Motor neuron (in vitro differentiated cells): ENCODE measurements at places on chromosomes 5 and 9.

GRCh38 chr5:151684690-151685361 lies 1.9 kb downstream of the SPARC start:
- peak; percentile 55 for ATAC-seq

DNA sequence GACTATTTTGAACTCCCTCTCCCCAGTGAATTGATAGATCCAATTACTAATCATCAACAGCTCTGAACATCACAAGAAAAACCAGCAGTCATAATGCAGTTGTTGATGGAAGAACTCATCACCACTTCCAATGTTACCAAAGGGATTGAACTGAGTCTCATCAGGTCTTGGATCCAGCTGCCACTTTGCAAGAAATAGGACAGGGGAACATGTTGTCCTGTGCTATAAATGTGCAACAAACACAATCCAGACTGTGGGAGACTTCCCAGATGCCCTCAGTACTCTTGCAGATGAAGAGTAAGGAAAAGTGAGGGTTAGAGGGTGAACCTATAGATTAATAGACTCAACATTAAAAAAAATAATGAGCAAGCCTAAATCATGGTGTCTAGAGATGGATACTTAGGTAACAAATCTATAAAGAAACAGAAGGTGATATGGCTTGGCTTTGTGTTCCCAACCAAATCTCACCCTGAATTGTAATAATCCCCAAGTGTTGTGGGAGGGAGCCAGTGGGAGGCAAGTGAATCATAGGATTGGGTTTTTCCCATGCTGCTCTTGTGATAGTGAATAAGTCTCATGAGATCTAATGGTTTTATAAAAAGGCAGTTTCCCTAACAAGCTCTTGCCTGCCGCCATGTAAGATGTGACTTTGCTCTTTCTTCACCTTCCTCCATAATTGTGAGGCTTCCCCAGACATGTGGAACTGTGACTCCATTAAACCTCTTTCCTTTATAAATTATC lies 63.4 kb upstream of the PAPPA start:
- no peak for ATAC-seq

DNA sequence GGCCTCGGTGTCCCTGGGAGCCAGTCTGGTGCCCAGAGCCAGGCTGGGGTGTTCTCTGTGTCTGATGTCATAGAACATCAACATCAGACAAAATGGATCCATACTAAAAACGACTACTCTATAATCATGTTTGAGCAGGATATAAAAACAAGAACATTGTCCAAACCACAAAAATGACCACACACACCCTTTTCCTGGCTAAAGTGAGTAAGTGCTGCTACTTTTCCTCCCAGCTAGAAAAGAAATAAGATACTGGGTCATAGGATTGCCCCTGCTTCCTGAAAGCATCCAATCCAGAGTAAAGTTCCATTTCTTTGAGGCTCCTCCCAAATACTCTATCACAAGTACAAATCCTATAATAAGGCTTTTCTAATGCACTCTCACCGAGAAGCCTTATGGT lies 19.7 kb upstream of the TRAF1 start:
- no peak for ATAC-seq

GRCh38 chr9:96621618-96622017 lies 2.0 kb upstream of the CDC14B start:
- ATAC-seq: no peak

GRCh38 chr5:81268521-81269196 lies 32.7 kb upstream of the ZCCHC9 start:
- peak; percentile 96 for ATAC-seq

- no peak for ATAC-seq
These were observed 88.5 kb upstream of the TXNDC8 start for GRCh38 chr9:110426052-110426709.

DNA sequence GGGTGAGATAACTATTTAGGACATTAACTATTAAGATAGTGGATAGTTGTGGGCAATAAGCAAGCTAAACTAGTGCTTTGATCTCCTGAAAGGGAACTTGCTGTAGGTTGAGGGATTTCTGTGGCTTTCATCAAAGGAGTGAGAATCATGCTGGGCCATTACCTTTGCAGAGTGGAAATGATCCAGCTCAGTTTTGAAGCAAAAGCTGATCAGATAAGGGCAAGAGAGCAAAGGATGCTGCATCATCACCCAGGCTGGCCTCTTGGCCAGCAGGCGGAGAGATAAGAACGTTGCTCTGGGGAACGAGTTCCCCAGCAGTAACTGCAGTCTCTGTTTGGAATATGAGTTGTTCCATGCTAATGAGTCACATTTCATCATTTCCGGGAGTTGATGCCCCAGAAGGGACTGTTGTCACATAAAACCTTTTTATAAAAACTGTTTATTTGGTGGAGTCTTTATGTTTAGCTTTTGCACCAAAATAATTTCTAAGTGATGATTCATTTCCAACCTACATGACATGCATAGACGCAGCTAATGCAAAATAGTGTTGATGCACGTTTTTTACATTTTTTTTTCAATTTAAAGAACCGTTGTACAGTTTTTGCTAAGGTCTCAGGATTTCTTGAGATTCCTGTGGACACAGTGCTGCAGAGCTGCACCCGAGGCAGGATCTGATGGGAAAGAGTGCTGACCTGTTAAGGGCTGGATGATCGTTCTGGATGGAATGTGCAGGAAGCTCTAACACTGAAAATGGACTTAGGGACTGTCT lies 99.3 kb downstream of the ACTBL2 start:
- ATAC-seq: peak; percentile 67

DNA sequence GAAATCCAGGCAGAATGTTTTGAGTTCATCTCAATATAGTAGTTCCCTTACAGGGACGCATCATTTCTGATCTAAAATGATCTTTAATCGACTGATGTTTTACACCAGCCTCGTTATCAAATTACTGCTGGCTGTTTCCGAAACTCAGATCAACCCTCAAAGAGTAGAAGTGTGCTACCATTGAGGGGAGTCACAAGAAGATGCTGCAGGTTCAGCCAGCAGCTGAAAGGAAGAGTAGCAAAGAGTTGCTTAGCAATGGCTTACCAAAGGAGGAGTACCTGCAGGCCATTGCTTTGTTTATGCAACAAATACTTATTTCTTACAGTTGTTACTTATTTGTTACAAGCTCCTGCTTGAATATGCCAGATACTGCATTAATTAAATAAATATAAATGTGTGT lies 144.1 kb downstream of the EBF1 start:
- ATAC-seq: no peak

- peak; percentile 80 for ATAC-seq
These were observed 95.2 kb downstream of the FGF1 start for GRCh38 chr5:142590451-142591231.

- no peak for ATAC-seq
These were observed 2.0 kb upstream of the UAP1L1 start for GRCh38 chr9:137075275-137075775.

DNA sequence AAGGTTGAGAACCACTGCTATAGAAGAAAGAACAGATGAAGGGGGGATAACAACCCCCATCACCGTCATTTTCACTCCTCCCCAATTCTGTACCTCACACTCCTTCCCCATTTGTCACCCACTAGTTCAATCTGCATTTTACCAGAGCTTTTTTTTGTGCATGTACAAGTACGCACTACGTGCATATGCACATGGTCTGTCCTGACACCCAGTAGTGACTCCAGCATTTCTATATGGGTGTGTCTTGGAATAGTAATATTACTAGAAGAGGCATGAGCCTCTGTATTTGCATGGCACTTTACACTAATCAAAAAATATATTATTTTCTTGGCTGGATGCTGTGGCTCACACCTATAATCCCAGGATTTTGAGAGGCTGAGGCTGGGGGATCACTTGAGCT lies 38.7 kb downstream of the NIM1K start:
- peak; percentile 98 for ATAC-seq

DNA sequence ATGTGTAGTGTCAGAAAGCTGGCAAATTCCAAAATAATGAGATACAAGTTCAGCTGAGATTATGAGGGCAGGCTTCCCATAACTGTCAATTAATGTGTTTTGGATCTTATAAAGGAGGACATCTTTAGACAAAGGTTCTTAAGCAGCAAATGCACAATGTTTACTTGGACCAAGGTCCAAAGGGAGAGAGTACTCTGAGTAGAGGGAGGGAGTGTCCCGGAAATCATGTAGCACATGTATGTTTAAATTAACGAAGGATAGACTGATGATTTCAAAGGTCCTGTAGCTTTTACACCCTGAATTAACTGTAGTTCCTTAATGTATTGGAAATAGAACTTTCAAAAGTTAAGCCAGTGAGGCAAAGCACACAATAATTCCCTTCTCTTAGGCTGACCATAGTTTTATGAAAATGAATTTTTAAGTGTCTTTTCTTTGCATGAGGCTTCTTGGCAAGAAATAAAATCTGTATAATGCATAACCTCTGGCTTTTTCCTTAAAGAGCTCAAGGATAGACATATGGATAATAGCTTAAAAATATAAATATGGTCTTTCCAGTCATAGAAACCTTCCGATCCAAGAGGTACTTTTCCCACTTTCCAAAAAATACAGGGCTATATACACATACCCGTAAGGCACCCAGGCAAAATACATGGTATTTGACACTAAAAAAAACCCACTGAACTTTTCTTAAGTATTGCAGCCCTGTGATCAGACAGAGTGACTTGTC lies 93.0 kb downstream of the PCSK5 start:
- no peak for ATAC-seq

GRCh38 chr9:98886691-98887229 lies 56.9 kb upstream of the COL15A1 start:
- ATAC-seq: no peak

DNA sequence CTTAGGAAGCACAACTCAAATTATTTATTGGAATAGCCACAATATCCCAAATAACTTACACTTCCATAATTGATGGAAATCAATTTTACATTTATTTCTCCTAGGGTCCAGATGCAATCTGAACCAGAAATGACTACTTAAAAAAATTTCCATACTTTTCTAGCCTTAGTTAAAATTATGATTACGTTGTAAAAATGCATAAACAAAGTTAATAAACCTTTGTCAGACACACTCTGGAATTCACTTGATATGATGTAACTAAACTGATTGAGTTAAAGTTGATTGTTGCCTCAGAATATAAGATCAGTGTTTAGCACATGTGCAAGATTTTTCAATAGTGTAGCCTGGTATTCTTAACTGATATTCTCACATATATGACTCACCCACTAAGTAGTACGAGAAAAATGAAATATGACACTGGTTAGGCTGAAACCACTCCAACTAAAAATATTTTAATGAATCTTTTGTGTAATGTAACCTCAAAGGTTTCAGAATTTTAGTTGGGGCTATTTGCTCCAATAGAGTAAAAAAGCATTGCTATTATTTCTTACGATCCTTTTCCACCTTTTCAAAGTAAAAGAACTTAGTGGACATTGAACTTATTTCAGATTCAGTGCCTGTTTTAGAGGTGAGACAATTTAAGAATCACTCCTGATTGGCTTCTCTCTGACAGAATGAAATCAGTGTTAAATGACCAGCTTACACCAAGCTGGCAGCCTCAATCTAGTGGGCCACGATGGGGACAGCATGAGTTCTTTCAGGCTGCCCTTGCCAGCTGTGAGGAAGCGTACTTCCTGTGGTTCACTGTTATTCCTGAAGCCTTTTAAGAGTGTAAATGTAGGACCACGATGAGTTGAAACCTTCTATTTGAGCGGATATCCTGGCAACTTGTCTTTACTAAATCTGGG lies 277.2 kb upstream of the CDH9 start:
- no peak for ATAC-seq

DNA sequence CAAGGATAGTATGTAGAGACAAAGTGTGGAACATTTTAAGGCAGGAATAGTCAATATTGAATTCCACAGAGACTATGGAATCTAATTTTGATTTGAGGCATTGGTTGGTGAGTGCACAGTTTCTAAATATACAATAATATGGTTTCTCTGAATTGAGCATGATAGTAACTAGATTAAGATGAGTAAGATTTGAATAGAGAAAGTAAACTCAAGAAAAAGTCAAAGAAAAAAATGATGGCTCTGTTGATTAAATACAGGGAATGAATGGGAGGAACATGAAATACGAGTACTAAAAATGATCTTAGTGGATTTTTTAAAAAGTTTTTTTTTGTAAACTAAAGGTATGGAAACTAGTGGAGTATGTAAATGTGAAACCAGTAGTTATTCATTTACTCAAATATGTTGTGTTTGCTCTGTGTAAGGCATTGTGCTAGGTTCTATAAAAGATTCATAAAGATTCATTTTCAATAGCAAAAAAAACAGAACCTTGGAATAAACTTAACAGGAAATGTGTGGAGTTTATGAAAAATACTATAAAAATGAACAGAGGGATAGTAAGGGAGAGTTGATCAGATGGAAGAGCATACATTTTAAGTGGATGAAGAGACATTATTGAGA lies 101.2 kb downstream of the ZCCHC7 start:
- no peak for ATAC-seq

DNA sequence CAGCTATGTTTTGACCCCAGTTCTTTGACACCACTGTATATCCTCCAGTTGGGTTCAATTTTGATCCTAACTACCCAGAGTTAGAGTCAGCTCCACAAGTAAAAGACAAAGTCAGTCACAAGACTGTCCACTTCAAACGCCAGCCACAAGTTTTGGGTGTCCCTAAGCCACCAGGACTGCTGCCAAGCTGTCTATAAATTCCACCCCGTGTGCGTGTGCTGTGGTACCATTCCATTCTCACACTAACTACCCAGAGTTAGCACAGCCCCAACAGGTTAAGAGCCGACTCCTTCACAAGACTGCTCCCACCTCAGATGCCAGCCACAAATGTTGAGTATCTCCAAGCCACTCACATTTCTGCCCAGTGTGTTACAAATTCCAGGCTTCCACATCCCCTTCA lies 56.7 kb downstream of the APC start:
- ATAC-seq: no peak

DNA sequence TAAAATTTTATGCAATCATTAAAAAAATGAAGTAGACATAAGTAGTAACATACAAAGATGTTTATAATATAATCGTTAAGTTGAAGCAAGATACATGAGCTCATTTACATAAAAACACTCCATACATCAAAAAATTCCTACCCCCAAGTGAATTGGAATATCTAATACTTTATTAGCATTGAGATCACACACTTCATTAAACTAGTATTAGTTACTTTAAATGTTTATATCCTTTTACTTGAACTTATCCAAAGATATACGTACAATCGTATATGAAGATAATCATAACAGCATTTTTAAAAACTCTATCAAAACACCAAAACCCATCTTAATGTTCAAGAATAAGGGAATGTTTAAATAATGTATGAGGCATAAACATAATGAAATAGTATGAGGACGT lies 275.1 kb downstream of the RFX3 start:
- no peak for ATAC-seq

DNA sequence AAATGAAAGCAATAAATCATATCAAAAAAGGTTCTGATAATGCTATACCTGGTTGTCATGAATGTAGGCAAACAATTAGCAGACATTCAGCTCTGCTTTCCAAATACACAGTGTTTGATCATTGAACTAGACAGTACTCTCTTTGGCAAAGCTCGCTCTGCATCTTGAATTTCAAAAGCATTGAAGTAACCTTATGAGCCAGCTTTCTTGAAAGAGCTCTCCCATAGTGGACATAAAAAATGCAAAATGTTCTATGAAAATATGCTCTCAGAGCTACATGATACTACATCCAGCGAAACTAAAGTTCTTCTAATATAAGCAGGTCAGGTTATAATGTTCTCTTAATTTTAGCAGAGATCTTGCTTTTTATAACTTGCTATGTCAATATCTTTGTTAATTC lies 533.4 kb downstream of the CSNK1G3 start:
- no peak for ATAC-seq
